ENCODE measurements at places on chromosomes 2 and 18. TPM values are rescaled to one million over a fixed set of nuclear protein-coding genes. Genes with fewer than 3 reads are reported as not detected.

Gene TTR
- not detected for total RNA-seq

Gene CROCC2
- total RNA-seq, result not detected

Gene GAREM1
- 4.4 TPM for total RNA-seq

Gene SPAST
- total RNA-seq, result 15.9 TPM

Gene MOGAT1
- not detected for total RNA-seq

Gene TPO
- not detected for total RNA-seq

Gene C2orf42
- total RNA-seq, result 7.0 TPM

Gene CYRIA
- 0.60 TPM for total RNA-seq

Gene IL1B
- total RNA-seq, result 0.33 TPM

Gene SMC6
- total RNA-seq, result 21.6 TPM

Gene FOXI3
- not detected for total RNA-seq

Gene PLGLB1
- not detected for total RNA-seq

Gene THOC1
- 21.2 TPM for total RNA-seq

Gene ASAP2
- 39.8 TPM for total RNA-seq

Gene SEMA4F
- 8.5 TPM for total RNA-seq

Gene GALNT3
- total RNA-seq, result 0.11 TPM

Gene PLEK
- total RNA-seq, result not detected

Gene NFATC1
- total RNA-seq, result 6.2 TPM

Gene SCYGR4
- total RNA-seq, result not detected

Gene SH3RF3
- total RNA-seq, result 0.63 TPM

Gene WNT10A
- 0.19 TPM for total RNA-seq

Gene NOSTRIN
- 3.3 TPM for total RNA-seq

Gene DSG2
- total RNA-seq, result 69.7 TPM

Gene KCNJ13
- total RNA-seq, result not detected

Gene GPR155
- 0.39 TPM for total RNA-seq

Gene PREB
- 67.3 TPM for total RNA-seq

Gene WDR54
- 81.6 TPM for total RNA-seq

Gene ZNF804A
- total RNA-seq, result not detected

Gene NTSR2
- total RNA-seq, result not detected

Gene UGT1A5
- total RNA-seq, result not detected

Gene NEB
- total RNA-seq, result 0.11 TPM

Gene RNF125
- 0.18 TPM for total RNA-seq

Gene PSMA8
- total RNA-seq, result not detected

Gene CREG2
- total RNA-seq, result 9.9 TPM

Gene TM4SF20
- 5.9 TPM for total RNA-seq
